NCI-H187 treated with DMSO at 0.1 percent for 48 hours (cell line): ENCODE measurements at places on chromosomes 5 and 9.

- no peak for DNase-seq
Measured at GRCh38 chr9:124676159-124676551, 95.0 kb downstream of the NR6A1 start.

GRCh38 chr5:151097820-151098767 is 17.3 kb upstream of the TNIP1 start:
- no peak for DNase-seq

GRCh38 chr5:114174837-114175236 is 187.0 kb upstream of the KCNN2 start:
- DNase-seq, result no peak

DNA sequence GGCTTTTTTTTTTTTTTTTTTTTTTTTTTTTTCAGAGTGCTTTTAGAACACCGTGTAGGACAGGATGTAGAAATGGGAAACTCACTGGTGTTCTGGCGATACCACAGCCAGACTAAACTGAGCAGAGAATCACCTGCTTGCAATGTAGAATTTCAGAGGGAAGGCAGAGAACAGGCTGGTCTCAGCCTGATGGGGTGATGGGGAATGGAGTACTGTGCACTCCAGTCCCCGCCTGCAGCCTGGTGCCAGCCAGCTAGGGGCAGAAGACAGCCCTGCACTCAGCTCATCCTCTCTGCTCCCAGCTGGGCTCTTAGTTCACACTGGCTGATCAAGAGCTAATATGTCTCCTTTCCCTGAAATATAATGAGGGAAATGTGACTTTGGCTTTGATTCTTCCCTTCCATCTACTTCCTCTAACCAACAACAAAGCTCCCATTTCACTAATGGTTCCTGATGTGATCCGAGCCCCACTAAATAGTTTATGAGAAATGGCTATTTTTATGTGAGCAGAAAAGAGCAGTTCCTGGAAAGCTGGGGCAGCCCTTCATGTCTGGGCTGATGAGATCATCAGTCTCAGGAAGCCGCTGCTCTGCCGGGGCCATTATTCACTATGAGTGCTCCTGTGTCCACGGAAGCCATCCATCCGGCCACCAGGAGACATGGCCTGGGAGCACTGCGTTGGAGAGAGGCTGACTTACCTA is 209.7 kb downstream of the GADD45G start:
- no peak for DNase-seq

DNA sequence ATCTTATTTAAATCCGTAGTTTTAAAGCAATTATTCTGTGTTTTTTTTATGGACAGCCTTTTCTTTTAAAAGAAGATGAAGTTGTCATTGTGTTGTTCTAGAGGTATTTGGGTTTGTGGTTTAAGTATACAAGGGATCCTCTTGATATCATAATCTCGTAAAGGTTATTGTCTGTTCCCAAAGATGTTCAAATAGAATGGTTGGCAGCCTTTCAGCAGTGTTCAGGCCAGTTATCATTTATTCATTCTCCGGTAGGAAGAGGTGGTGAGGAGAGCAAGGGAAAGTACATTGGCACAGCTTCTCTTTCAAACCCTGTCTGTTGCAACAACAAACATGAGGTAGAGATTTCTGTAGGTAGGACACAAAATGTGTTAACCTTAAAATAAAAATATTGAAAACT is 147.0 kb downstream of the FOCAD start:
- no peak for DNase-seq

- DNase-seq, result no peak
Measured at GRCh38 chr5:171597946-171598640, 178.6 kb downstream of the FGF18 start.

DNA sequence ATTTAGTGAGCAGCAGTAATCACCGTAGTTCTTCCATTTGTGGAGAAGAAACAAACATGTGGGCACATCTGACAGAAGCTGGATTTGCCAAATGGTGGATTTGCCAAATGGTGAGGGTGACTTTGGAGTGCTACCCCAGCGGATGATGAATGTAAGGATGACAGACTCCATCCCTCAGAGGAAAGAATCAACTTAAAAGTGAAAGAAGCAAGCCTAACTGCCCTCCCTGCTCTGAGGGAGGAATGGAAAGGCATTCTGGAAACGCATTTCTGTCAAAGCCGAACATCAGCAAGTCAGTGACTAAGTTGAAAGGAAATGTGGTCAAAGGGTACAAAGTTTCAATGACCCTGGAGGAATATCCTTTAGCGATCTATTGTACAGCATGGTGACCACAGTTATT is 143.5 kb downstream of the GPBP1 start:
- DNase-seq, result no peak

- DNase-seq, result no peak
Measured at GRCh38 chr5:34929720-34930461, 532 bp downstream of the DNAJC21 start.

- no peak for DNase-seq
Measured at GRCh38 chr5:129499208-129499852, 39.2 kb downstream of the ADAMTS19 start.

DNA sequence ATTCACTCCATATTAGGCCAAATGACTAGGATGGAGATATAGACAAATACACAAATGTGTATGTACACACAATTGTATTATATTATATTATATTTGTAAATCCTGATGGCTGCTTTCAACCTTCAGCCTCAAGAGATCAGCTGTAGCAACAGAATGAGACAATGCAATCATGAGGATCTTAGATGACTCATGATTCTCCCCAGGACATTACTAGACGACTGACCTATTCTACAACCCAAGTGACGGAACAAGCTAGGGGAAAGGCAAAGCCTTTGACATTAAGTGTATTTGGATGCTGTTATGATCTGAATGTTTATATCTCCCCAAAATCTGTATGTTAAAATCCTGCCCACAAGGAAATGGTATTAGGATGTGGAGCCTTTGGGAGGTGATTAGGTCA is 66.5 kb downstream of the COX7C start:
- DNase-seq, result no peak

- DNase-seq, result no peak
Measured at GRCh38 chr9:31146485-31147166, 1237.8 kb upstream of the ACO1 start.

DNA sequence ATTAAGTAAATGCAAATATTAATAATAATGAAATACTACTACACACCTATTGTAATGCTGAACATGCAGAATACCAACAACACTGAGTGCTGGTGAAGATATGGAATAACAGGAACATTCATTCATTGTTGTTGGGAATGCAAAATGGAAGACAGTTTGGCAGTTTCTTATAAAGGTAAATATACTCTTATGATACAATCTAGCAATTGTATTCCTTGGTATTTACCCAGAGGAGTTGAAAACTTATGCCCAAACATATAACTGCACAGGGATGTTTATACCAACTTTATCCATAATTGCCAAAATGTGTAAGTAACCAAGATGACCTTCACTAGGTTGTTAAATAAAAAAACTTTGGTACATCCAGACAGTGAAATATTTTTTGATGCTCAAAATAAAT is 636.8 kb downstream of the PRR16 start:
- DNase-seq, result no peak

DNA sequence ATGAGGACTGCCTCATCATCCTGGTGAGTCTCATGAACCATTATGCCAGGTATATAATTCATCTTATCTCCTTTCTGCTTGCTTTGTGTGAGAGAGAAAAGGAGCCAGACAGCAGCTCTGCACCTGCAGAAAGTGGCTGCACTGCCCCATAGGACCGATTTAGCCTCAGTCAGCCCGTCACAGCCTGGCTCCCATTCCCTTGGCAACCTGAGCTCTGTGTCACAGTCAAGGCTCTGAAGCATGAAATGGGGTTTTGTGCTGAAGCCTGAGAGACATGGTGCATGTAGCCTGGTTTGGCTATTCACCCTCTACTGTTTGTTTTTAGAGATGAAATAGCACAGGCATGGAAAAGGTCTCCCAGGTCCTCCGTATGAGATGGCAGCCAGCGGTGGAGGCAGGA is 198.3 kb downstream of the KCTD16 start:
- DNase-seq, result peak; percentile 68

DNA sequence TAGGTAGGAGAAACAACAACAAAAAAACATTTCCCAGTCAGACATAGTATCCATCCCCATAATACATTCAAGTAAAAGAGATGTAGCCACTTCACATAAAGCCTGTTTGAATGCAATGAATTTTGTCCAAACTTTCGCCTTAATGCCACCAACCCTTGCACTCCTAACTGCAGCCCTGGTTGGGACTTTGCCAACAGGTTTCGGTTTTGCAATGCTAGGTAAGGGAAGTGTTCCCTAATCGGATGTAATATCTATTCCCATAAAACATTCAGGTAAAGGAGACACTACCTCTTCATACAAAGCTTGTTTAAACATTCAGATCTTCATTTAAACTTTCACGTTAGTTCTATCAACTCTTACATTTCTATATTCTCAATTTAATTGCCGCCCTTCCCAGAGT is 336.1 kb downstream of the DRD1 start:
- DNase-seq, result no peak

DNA sequence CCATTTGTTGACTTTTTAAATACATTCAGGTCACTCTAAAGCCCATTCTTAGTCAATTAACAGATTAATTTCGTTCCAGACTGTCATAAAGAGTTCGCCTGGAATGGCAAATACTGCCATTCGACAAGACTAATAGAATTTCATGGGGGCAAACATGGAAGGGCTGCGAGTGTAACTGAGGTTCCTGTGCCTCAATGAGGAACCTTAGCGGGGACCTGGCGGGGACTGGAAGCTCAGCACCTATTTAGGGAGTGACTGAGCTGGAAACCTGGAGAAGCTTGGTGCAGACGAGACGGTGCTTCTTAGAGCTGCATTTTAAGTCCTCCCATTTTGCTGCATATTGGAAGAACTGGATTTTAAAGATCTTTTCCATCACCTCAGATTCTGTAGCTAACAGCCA is 3.4 kb downstream of the VCAN start:
- DNase-seq, result no peak

GRCh38 chr9:89375191-89375760 is 57.0 kb downstream of the SECISBP2 start:
- DNase-seq, result no peak

GRCh38 chr5:172115541-172115982 is 72.5 kb downstream of the STK10 start:
- no peak for DNase-seq

- no peak for DNase-seq
Measured at GRCh38 chr9:136536721-136537241, 9.1 kb downstream of the NOTCH1 start.
